NCI-H526 (cell line): ENCODE measurements at places on chromosomes 1 and 21.

DNA sequence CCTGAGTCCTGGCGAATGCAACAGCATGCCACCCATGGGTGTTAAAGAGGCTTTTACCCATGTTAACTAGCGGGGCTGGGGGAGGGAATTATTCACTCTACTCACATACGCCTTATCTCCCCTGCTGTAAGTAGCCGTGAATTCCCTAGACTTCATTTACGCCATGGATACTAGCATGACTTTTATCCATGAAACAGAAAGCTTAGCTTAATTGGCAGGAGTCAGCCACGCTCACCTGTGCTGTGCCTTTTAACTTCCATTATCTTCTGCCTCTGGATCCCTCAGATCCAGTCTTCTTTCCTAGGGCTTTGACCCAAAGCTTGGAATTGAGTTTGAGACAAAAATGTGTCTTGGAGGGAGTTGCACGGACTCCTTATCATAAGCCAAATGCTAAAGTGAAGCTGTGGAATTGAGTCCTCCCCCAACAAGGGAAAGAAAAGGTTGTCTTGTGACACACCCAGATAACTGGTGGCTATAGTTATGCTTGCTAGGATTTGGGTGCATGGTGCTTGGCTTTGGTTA lies 9.7 kb upstream of the NASP start:
- DNase-seq = no peak

GRCh38 chr1:172278478-172278877 lies 142.0 kb upstream of the C1orf105 start:
- DNase-seq = no peak

DNA sequence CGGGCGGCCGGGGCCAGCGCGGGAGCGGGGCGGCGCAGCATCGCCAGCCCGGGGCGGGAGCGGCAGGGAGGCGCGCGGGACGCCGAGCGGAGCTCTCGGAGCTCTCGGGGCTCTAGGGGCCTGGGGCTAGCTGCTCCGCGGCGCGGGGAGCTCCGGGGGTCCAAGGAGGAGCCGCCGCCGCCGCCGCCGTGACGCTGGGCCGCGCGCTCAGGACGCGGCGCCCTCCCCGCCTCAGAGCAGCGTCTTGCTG lies 147 bp downstream of the CLSTN1 start:
- no peak for DNase-seq

DNA sequence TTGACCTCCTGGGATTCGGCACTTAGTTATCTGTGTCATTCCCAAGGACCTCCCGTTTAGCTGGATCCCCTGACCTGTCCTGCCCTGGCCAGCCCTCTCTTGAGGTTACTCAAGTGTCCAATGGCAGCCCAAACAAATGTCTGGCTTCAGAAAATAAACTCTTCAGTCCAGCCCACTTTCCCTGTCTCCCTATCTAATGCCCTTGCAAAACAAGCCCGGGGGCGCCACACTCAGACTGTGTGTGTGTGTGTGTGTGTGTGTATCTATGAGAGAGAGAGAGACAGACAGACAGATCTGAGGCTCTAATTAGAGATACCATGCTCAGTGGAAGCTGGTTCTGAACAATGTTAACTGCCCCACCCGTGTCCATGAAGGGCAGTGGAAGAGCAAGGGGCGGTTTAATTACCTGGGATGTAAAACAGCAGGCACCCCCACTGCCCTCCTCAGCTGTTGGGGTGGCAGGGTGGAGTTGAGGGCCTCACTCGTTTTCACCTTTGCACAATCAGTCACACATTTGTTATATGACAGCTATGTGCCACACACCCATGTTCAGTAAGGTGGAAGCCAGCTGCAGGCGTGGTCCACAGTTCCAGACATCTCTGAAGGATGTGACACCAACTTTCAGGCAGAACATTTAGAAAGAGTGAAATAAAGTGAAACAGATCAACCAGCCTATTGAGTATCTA lies 57.4 kb downstream of the B3GALT5 start:
- no peak for DNase-seq

- no peak for DNase-seq
Measured at GRCh38 chr1:73770109-73770905, 427.7 kb downstream of the LRRIQ3 start.

DNA sequence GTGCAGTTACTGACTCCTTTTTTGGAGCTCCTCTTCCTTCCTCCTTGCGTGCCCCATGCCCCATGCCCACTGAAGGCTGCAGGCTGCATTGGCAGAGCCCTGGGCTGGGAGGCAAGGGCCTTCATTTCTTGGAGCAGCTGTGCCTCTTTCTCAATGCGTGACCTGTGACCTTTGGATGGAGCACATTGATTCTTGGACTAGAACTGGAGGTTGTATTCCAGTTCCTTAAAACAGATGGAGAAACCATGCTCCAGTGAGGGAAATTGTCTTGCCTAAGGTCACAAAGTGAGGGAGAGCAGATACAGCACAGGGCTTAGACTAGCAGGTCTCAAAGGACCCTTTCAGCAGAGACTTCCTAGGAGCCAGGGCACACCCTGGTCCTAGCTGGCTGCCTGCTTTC lies 9.0 kb downstream of the TMEM269 start:
- DNase-seq = no peak

GRCh38 chr1:119764220-119764619 lies 4.5 kb downstream of the HMGCS2 start:
- peak; percentile 44 for DNase-seq

GRCh38 chr1:74811436-74812179 lies 78.7 kb downstream of the TYW3 start:
- DNase-seq = peak; percentile 94

- no peak for DNase-seq
Measured at GRCh38 chr1:99218999-99219398, 45.3 kb upstream of the PLPPR4 start.

GRCh38 chr1:67616394-67616985 lies 68.5 kb upstream of the GADD45A start:
- DNase-seq = no peak

DNA sequence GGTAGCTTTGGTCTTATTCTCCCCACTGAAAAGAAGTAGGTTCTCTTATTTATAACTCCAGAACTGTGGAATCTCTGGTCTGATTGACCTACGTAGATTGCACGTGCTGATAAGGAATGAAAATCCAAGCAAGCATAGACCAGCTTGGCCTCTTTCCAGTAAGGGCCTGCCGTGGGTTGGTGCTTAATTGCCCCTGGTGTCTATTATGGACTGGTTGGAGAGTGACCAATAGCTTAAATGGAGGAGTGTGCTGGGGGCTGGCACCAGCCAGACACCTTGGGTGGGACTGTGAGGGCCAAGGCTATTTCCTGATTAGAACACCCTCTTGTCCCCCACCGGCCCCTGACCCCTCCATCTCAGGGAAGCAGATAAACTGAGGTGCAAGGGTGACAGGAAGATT lies 74.0 kb downstream of the TENT5C start:
- DNase-seq = no peak

GRCh38 chr1:55262822-55263221 lies 47.7 kb upstream of the USP24 start:
- no peak for DNase-seq

DNA sequence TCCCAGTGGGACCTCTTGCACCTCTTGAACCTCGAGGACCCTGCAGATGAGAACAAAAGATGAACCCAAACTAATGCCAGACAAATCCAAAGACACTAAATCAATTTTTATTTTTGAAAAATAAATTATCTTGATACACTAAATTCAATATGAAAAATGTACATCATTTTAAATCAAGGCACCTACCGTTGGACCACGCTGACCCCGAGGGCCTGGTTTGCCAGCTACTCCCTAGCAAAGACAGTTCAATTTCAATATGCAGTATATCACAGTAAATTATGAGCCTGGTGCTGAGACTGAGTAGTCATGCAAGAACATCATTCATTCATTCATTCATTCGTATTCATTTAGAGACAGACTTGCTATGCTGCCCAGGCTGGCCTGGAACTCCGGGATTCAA lies 129.4 kb downstream of the COL11A1 start:
- DNase-seq = no peak

DNA sequence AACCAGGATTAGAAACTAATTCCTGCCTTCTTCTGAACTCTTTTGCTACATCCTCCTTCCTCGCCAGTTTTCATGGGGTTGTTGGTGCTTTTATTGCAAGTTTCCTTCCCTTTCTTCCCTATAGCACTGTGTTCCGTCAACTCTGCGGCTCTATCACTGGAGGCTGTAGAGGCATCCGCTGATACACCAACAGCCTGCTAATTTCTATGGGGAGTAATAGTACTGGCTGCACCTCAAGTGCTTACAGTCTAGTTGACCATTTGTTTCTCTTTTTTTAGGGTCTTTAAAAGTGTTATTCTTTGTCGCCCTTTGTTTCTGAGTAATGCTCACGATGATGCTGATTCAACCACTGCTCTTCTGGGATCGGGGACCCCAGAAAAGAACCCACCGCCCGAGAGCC lies 746 bp downstream of the MIS18A start:
- no peak for DNase-seq

- no peak for DNase-seq
Measured at GRCh38 chr1:230392920-230393521, 33.1 kb downstream of the PGBD5 start.

GRCh38 chr1:39691383-39692151 lies at the start of gene HPCAL4:
Gene HPCAL4 (minus strand): TSS chr1:39691433. CDS start chr1:39684603, 6,830 bp downstream.
- DNase-seq = peak; percentile 99

DNA sequence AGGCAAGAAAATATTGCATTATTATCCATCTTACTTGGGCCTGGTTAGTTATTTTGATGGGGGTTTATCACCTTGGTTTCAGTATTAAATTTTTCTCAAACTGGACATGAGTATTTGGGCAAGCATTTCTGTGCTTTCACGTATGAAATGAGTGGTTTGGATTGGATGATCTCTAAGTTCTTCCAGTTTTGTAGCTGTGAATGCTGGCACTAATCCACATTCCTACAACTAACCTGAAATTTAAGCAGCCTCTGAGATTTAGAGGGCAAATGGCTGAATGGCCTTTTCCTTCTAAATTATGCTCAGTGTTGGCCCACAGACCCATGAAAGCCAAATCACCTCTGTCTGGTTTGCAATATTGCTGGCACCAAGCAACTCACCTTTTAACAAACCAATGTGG lies 475.0 kb upstream of the B3GALT2 start:
- no peak for DNase-seq

GRCh38 chr1:206634365-206635079 lies 814 bp upstream of the DYRK3 start:
- DNase-seq = peak; percentile 39

DNA sequence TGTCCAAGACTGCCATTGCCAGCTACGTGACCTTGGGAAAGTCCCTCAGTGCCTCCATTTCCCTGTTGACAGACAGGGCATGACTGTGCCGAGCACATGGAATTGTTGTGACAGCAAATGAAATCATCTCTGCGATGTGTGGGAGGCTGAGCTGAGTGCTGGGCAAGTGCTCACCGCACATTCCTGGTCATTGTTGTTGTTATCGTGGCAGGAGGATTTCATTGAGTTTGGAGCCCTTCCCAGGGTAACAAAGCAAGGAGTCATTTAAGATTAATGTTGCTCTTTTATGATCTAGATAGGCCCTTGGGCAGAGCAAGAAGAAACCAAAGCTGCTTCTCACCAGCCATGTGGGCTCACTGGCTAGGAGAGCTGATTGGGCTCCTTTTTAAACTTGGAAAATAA lies 39.6 kb upstream of the ITPKB start:
- no peak for DNase-seq
